ENCODE measurements at places on chromosomes 6 and 20.

- DNase-seq = peak; percentile 99
These were observed 37.1 kb downstream of the PIGU start for GRCh38 chr20:34639755-34640222.

DNA sequence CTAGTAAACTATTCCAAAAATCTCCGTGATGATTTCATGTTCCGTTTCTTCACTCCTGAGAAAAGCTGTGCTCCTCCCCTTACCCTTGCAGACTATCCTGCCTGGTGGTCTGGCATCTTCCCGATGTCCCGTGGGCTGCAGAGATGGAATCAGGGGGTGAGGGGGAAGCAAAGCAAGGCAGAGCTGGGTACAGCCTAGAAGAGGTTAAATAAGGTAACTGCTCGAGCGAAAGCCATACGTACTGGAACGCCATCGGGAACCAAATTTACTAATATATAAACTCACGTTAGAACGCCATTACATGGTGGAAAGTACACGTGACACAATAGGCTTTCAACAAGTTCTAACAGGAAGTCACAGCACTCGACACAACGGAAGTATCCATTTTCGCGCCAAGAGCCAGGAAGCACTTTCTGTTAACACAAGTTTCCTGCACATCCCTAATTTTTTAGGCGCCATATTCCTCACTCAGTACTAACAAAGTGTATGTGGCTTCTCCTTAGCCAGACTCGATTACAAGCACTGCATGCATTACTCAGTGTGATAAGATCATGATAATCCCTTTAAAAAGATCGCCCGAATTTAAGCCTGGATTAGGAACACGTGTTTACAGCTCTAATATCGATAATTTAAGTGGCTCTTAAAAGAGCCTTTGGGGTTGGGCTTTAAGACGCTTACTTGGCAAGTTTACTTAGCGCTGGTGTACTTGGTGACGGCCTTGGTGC lies 101.6 kb upstream of the PRSS16 start:
- peak; percentile 98 for DNase-seq

GRCh38 chr6:139335447-139336210 lies 38.8 kb downstream of the CITED2 start:
- no peak for DNase-seq

GRCh38 chr20:21518292-21518991 lies 4.6 kb upstream of the NKX2-2 start:
- no peak for DNase-seq

DNA sequence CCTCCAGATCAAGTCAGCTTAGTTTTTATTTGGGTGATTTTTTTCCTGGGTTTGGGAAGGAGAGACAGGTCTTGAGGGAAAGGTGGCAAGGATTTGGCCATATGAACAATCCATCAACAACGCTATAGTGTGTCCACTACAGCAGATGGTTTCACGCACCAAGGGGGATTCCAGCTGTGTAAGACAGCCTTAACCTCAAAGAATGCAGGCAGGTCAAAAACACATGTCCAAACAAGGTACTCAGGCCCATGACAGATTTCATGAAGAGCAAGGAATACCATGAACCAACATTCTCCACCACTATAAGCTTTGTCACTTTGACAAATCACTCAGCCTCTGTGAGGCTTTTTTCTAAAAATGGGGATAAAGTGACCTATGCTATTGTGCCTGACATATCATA lies 2.0 kb downstream of the AIF1 start:
- DNase-seq = no peak

DNA sequence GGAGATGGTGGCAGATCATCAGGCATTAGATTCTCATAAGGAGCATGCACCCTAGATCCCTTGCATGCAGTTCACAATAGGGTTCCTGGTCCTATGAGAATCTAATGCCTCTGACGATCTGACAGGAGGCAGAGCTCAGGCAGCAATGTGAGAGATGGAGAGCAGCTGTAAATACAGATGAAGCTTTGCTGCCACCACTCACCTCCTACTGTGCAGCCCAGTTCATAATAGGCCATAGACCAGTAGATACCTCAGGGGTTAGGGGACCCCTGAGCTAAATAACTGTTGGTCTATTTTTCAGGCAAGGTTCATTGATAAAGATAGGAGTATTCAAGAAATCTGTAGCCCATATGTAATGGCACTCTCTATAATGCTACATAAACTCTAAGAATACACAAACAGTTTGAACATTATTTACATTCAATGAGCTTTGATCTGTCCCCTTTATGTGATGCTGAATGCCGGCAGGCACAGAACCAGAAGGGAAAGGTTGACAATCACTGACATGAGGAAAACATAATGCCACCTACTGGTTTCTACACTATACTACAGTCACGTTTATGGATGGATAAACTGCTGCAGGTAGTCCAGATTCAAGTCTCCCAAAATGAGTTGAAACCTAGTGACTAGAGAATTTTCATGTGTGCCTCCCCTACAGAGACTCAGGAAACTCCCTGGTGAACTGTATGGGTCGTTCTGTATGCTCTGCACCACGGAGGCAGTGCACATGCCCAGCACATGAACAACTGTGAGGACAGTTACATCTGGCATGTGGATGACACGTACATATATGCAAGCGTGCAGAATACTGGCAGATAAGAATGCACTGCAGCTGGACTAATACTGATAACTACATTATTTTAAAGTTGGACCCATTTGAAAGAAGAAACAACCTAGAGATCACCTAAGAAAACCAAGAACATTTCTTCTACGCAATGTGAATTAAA lies 72.0 kb downstream of the DST start:
- peak; percentile 40 for DNase-seq

DNA sequence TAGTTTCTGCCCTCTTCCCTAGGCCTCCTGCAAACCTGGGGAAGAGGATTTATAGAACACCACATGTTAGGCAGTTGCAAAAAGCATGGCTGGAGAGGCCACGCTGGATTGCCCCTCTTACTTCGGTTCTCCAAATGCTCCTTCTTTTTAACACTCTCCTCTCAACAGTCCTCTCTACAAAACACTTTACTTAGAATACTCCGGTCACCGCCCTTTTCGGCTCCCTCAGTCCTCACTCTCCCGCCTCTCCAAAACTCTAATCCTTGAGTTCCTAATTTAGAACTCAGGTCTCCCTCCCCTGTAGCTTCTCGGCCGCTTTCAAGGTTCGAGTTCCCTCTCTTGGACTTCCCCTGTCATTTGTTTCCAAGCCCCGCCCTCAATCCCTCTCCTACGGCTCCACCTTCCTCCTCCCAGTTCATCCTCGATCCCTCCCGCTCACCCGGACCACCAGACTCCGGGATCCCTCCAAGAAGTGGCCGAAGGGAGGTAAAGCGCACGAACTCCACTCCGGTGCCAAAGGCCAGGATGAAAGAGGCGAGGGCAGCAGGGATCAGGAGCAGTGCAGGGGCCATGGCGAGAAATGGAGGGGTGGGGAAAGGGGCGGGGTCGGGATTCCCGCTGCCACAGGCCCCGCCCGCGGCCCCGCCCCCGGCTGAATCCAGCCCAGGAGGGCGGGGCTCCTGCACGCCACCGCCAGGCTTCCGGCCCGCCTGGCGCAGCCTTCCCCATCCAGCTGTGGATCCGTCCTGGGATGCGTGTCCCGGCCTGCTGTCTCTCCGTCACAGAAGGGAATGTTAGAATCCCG lies at the start of gene NRM:
TSS of gene NRM (minus strand) at position 582 of the 805 bp plus-strand sequence. CDS start at position 572, 10 bp downstream.
- DNase-seq = peak; percentile 93

DNA sequence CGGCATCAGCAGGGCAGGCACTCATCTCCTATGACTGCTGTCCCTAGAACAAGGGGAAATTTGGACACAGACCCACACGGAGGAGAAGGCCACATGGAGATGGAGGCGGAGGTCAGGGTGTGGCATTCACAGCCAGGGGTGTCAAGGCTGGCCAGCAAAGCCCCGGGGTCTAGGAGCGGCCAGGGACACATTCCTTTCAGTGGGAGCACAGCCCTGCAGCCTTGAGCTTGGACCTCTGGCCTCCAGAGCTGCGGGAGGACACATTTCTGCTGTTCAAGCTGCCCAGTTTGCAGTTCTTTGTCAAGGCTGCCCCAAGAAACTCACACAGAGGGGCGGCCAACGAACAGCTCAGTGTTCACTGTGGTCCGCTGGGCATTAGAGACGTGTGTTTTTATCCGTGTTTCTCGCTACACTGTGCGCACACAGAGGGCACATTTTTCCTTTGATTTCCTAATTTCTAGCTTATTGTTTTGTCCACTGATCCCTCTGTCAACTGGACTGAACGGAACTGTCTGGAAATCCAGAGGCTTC lies 93.4 kb upstream of the MPC1 start:
- DNase-seq = no peak

DNA sequence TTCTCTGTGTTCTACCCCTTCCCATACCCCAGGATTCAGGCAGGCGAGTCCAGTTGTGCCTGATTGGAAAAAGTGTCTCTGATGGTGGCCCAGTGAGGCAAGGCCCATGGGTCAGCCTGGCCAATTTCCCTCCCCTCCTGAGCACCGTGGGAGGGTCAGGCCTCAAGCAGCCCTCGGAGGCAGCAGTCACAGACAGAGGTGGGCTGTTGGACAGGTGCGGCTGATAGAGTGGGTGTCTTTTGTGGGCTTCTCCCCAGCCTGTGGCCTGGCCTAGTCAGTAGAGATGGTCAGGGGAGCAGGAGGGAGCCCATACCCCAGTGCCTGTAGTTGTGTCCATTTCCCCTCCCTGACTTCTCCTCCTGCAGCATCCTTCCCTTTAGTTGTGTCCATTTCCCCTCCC lies 8.9 kb downstream of the MYT1 start:
- DNase-seq = no peak

DNA sequence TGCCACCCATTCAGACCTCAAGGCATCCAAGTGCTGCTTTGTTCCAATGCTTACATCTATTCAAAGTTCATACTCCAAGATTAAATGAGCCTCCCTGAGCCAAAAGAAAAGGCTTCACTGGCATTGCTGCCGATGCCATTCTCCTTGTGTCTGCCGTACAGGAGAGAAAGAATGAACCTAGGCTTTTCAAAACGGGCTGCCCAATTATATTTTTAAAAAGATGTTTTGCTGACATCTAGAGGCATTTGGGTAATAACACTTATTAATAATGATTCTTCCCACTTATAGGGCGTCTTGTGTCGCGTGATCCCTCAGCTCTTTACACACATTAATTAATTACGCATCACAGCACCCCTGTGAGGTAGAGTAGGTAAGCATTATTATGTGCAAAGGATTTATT lies 545.6 kb downstream of the PKHD1 start:
- peak; percentile 9 for DNase-seq

DNA sequence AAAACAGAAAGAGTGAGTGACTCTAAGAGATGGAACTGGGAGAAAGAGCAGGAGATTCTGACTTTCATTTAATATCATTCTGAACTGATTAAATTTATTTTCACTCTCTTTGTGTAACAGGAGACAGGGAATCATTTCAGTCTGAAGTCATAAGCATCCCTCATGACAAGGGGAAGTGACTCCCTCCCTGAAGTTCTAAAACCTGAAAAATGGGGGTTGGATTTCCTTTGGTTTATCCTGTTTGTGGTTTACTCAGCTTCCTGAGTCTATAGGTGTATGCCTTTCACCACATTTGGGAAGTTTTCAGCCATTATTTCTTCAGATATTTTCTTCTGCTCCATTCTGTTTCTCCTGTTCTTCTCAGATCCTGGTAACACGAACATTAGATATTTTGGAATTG lies 3.4 kb upstream of the FKBP1A start:
- DNase-seq = no peak

- no peak for DNase-seq
These were observed 67.3 kb upstream of the E2F3 start for GRCh38 chr6:20334334-20334733.

DNA sequence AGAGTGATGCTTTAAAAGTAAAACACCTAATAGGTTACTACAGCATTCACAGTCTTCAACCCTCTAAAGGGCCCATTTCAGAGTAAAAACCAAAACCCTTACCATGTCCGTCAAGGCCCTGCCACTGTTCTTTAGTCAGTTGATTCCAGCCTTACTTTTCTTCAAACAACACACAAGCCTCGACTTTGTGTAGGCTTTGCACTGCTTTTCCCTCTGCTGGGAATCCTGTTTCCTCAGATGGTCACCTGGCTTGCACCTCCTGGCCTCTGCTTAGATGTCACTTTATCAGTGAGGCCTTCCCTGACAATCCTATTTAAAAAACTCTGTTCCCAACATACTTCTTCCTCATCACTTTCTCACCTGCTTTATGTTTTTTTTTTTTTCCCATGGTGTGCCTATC lies 77.1 kb upstream of the FLRT3 start:
- DNase-seq = no peak

DNA sequence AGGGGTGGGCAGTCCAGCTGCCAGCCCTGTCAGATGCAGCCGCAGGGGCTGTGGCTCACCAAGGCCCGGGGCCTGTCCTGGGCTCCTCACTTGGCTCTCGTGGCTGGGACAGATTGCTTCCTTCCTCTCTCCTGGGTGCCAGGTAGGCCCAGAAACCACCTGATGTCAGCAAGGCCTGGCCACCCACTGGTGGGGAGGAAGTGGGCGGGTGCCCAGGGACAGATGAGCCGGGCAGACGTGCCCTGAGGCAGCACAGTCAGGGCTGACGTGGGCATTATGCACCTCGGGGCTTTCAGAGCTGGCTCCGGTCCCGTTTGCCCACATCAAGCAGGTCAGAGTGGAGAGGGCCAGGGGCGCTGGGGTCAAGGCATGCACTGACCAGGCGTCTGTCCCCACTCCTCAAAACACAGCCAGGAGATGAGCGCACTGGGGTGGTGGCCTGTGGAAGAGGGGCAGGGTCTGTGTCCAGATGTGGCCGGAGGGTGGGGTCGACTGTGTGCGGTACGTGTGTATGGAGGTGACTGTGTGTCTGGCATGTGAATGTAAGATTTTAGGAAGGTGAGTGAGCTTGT lies 133.2 kb upstream of the PTPN1 start:
- DNase-seq = no peak

DNA sequence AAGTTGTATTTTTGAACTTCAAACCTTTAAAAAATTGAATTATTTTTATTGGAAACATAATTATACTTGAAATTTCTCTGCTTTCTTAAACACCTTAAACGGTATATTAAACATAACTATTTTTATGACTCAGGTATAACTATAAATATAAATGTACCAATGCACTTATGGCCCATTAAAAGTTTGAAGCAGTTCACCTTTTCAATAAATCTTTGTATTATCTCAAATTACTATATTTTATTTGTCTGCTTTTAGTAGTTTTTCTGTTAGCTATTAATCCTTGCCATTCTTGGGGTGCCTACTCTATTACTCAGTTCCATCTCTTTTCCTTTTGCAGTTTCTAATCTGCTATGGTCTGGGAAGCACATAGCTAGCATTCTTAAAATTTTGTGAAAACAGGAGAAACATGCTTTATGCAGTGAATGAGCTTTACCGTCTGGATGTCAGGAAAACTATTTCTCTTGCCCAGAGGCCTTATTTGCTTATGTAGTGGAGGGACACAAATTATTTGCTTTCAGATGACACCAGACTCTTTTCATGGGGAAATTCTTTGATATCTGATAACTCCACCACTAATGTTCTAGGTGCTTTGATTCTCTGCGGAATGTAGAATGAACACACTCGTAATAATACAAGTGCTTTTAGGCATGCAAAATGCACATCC lies 378.9 kb upstream of the CITED2 start:
- DNase-seq = no peak

- DNase-seq = no peak
These were observed 53.3 kb upstream of the EYS start for GRCh38 chr6:65760285-65760684.

DNA sequence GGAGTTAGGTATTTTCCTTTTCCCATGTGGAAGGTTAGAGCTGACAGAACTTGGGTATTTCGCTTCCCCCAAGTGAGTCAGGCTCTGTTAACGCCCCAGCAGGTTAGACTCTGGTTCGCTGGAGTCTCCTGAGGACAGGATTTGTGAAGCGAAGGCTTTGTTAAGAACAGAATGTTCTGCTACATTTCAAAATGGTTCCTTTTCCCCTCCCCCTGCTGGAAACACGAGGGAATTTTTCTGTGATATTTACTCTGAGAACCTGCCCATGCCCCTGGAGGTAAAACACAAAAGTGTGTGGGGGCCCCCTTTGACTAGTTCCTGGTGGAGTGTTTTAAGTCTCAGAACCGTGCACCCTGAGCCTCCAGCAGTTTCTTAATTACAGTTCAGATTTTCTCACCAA lies 731.4 kb upstream of the CITED2 start:
- peak; percentile 11 for DNase-seq

Data from NCI-H2171 treated with DMSO at 0.1 percent for 48 hours (cell line).